ENCODE measurements at places on chromosomes 1 and 21.

- DNase-seq, result no peak
Measured at GRCh38 chr21:41671859-41672542, 94.9 kb downstream of the RIPK4 start.

GRCh38 chr1:32199043-32199716, 1.2 kb upstream of the CCDC28B start:
- DNase-seq, result no peak

- no peak for DNase-seq
Measured at GRCh38 chr1:112693821-112694220, 13.1 kb downstream of the RHOC start.

- DNase-seq, result no peak
Measured at GRCh38 chr1:178017517-178017916, 47.7 kb upstream of the SEC16B start.

GRCh38 chr1:99370476-99370875, 106.2 kb downstream of the PLPPR4 start:
- no peak for DNase-seq

Data from activated T-helper 9 cell treated with anti-CD3 and anti-CD28 coated beads, Interleukin-2, amount 50 U/mL, for 16 hours (primary cell).